ENCODE measurements at places on chromosomes 16 and 17.

- DNase-seq = no peak
Measured at GRCh38 chr16:72120026-72120425, 26.4 kb downstream of the DHX38 start.

DNA sequence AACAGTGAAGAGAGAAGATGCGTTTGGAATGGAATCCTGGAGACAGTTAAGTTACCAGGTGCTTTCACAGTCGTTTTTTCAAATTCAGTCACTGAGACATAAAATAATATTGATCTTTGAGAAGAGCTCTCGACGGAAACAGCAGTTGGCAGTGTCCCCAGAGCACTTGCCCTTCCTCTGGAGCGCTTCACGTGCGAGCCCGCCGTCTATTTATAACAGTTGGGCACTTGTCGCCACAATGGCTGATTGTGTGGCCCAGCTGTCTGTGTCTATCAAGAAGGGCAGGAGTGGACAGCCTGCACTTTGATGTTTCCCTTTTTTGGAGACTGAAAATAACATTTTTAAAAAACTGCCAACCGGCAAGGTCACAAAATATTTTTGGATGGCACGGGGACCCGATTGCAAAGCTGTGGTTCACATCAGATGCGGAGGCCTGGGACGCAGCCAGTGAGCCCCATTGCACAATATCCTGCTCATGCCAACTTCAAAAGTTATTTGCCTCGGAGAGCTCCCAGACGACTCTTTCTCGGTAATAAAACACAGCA lies 62.9 kb downstream of the ADCY9 start:
- DNase-seq = no peak

DNA sequence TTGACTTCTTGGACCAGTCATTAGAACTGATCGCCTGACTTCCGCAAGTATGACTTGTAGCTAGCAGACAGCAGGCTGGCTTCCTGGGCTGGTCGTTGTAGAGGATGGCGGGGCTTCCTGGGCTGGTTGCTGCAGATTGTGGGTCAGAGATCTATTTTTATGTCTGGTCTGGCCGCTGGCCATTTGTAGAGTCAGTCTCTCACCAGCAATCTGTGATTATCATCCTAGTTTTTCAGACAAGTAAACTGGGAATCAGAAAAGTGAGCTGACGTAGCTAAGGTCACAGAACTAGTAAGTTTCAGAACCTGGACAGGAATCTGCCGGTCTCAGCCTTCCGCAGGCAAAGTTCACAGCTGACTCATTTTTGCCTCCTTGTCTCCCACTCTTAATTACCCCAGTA lies 19.1 kb downstream of the GPR142 start:
- DNase-seq = no peak

- peak; percentile 45 for DNase-seq
Measured at GRCh38 chr17:49260817-49261291, 30.3 kb upstream of the PHOSPHO1 start.

DNA sequence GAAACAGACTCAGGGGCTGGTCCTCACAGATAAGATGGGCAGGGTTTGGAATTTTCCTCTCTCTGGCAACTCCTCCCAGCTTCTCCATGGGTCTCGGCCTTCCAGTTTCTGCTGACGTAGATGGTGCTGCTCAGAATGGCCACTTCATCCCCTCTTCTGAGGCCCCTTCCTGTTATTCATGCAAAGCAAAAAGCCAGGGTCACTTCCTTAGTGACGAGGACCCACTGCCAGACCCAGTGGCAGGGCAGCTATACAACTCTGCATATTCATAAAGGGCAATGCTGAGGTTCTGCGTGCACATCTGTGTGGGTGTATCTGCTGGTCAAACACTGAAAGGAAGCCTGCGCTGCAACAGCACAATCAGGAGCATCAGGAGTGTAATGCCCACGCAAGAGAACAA lies 108.8 kb downstream of the WSCD1 start:
- no peak for DNase-seq

DNA sequence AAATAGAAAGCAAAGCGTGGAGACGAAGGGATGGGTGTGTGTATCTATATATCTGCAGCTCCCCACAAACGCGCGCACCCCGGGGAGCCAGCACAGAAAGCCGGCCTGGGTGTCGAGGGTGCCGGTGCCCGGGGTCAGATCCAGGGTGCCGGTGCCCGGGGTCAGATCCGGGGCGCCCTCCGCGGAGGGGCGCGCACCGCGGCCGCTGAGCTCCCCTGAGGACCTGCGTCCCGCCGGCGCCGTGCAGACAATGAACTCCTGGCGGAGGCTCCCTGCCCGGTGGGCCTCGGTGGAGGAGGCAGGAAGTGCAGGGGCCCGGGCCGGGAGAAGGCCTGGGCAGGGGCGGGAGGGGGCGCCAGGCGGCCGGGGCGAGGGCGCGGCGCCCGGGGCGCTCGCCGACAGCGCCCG lies 1.1 kb downstream of the ZNF423 start:
- no peak for DNase-seq

DNA sequence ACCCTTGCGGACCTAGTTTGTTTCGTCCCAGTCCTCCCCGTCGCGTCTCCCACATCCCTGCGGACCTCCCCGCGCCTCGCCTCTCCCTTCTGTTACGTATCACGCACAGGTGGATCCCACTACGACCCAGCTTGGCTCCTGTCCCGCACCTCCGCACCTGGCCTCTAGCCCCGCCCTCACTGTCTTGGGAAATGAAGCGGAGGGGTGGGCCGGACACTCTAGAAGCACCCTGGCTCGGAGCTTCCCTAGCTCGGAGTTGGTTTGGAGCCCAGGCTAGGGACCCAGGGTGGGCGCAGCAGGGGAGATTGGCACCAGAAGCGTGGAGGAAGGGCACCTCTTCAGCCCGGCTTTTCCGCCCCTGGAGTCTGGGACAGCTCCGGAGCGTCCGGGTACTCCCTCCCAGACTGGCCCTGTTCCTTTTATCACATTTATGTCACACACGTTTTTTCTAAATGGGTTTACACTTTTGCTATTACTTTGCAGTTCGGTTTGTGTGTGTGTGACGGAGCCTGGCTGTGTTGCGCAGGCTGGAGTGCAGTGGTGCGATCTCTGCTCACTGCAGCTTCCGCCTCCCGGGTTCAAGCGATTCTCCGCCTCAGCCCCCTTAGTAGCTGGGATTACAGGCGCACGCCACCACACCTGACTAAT lies 1.4 kb upstream of the CEMP1 start:
- peak; percentile 68 for DNase-seq

DNA sequence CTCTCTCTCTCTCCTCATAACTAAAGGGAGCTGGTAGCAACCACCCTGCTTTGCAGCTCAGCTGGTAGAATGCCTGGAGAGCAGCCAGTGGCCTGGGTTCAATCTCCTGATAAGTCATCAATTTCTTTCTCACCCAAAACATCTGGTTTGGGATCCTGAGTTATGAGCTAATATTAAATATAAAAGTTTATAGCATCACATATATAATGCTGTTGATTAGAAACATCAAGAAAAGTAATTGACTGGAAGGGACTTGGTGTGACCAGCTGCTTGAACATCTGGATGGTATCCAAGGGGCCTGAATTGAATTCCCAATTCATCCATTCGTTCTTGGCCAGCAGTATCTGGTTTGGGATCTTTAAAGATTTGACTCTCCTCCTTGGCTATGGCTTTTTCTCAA lies 12.2 kb upstream of the ELAC2 start:
- no peak for DNase-seq

DNA sequence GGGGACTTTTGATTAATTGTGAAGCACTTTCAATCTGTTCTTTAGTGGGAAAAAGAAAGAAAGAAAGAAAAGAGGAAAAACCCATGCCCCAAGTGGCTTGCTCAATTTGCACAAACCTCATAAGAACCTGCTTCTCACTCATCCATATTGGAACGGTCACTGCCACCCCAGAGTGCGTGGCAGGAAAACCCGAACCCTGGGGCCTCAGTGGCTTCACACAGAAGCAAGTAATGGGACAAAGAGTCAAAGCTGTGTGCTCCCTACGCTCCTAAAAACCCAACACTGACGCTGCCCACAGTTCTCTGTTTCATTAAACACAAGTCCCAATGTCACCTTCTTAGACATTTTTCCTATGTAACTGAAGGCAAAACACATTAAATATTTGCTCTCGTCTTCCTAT lies 1.2 kb downstream of the SLC6A4 start:
- no peak for DNase-seq

- DNase-seq = no peak
Measured at GRCh38 chr17:17502741-17503565, 6.8 kb upstream of the RASD1 start.

- no peak for DNase-seq
Measured at GRCh38 chr17:72370819-72371218, 250.0 kb downstream of the SOX9 start.

- no peak for DNase-seq
Measured at GRCh38 chr17:62876063-62876462, 67.9 kb upstream of the MARCHF10 start.

- no peak for DNase-seq
Measured at GRCh38 chr16:86966777-86967176, 350.4 kb downstream of the C16orf95 start.

- peak; percentile 22 for DNase-seq
Measured at GRCh38 chr16:27326738-27327585, 13.2 kb downstream of the IL4R start.

GRCh38 chr16:50674831-50675230 lies 6.3 kb downstream of the SNX20 start:
- no peak for DNase-seq

DNA sequence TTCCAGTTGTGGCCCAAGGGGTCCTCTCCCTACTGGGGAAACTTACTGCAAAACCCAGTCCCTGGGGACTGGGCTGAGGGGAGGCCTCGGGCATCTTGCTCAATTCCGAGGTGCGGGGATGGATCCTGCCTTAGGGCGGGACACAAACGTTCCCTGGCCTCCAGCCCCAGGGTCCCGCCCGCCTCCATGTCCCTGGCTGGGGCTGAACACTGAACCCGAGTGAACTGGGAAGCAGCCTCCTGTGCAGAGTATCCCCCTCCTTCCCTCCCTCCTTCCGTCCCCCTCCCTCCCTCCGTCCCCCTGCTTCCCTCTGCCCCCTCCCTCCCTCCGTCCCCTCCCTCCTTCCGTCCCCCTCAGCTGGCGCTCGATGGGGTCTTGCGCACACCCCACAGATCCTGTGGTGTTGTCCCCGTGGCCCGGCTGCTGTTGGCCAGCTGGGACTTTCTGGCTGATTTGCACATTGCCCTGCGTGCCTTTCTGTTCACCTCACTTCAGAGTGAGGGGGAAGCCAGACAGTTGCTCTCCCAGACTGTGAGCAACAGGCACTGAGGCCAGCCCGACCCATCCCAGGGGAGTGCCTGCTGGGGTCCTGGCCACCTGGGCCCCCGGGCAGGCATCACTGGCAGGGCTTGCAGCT lies 5.5 kb downstream of the TRAF7 start:
- DNase-seq = no peak

- DNase-seq = no peak
Measured at GRCh38 chr16:743794-744500, 3.1 kb upstream of the CIAO3 start.
